ENCODE measurements at places on chromosomes 3 and 15. TPM values are rescaled to one million over a fixed set of nuclear protein-coding genes. Genes with fewer than 3 reads are reported as not detected.
A peak's percentile ranks its signal among the peaks of the same experiment; 100 is the strongest.

DNA sequence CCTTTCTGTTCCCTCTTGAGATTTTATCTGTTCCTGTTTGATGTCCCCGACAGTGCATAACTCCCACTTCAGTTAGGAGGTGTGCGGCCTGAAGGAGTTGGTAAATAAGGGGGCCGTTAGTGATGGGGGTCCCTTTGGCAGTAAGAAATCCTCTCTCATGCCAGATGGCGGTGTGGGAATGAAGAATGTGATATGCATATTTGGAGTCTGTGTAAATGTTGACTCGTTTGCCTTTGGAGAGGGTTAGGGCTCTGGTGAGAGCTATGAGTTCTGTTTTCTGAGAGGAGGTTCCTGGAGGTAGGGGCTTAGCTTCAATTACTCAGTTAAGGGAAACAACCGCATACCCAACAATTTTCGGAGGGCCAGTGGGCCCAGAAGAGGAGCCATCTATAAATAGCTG, 38.8 kb upstream of the RNF7 start:
- no peak for DNase-seq

DNA sequence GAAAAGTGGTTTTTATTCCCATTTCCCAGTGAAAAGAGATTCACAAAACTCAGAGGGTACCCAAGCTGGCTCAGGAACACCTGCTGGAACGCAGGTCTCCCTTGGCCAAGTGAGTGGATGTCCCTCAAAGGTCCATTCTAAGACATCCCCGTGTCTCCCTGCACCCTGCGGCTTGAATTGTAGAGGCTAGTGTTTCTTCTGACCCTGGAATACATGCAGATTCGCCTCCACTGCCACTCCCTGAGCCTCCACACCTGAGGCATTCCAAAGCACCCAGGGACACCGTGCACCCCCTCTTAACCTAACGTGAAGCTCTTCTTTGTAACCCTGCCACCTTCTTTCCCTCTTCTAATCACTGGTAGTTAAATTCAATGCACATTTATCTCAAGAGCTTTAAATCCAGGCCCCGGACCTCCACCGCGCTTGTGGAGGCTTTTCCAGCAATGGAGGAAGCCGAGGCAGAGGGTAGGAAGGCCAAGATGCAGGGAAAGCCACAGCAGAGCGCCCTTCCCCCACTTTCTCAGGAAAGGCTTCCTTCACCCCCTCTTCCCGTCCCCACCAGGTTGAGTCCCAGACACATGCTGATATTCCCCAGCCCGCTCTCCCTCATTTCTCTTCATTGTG, 590 bp upstream of the ITGA11 start:
- no peak for DNase-seq

- no peak for DNase-seq
These were observed 324.8 kb upstream of the TBL1XR1 start for GRCh38 chr3:177522051-177522450.

DNA sequence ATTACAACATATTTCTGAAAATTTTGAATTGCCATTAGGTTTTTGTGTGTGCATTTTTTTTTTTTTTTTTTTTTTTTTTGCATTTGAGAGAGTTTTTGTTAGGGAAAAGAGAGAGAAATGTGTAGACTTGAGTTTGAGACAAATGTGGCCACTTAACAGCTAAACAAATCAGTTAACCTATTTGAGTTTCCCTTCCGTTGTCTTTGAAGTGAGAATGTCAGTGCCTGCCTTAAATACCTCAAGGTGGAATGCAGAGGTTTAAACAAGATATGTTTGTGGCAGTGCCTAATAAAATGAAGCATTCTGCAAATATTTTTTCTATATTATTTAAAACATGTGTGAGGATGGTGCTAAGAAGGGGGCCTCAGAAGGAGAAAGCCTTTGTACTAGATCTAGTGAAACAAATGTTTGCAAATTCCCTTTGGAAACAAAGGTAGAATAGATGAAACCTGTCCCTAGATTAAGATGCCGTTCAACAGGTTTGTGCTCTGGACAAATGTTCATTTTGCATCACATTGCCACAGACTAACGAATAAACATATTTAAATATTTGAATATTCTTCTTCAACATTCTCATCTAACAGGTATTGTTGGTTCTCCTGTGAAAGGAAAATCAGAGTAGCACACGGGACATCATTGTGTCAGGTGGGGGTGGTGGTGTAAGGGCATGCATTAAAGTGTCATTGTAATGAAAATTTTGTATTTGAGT, 80.7 kb downstream of the SATB1 start:
- no peak for DNase-seq

DNA sequence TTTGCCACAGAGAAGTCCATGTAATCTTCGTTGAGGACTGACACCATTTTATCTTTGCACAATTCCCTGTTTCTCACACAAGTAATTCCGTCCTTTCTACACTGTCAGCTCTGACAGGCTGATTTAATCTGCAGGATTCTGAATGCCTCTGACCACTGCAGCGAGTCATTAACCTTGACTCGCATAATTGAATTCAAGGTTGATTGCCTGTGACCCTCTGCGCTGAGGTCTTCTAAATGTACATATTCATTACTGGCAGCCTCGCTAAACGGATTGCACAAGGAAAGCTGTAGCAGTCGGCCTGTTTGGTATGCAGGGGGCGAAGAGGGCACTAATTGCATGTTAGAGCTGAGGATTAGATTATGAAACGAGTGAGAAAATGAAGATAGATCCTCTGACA, 147.8 kb downstream of the SHOX2 start:
- DNase-seq, result no peak

GRCh38 chr3:28575746-28576613, 227.4 kb upstream of the AZI2 start:
- DNase-seq, result peak; percentile 45

DNA sequence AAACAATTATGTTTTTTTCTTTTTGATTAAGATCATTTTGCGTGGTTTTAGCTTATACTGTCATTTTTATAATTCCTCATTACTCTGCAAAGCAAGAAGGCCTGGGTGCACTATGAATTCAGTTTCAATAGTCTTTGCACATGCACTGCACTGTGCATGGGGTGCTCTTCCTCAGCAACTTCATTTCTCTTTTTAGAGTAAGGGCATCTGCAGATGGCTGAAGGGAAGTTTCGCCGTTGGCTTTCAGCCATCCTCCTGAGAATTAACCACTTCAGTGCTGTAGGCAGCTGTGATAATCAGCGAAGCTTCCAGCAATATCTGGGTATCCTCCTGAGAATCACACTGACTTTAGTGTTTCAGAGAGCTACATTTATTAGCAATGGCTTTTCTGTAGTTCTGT, 284.8 kb downstream of the GBE1 start:
- DNase-seq, result peak; percentile 58

DNA sequence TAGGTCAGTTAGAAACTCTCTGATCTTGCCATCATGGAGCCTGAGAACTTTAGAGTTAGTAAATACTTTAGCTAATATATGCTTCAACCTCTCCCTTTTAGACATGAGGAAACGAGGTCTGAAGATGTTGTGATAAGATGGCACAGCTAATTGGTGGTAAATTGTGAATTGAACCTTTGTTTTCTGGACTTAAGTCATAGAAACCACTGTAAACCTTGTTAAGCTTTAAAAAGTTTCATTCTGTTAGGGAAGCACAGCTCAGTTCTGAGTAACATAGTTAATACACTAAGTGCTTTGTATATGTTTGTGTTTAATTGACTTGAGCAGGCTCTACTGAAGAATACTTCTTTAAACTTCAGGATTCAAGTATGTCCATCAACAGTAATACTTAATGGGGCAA, 108.6 kb downstream of the AKAP13 start:
- DNase-seq, result no peak

GRCh38 chr15:65939901-65940617, 70.8 kb downstream of the RAB11A start:
- no peak for DNase-seq

The MKRN2OS gene
- polyA plus RNA-seq, result 0.51 TPM

All from muscle of leg (tissue), 16 donors.